Fibroblast of skin of abdomen (primary cell): ENCODE measurements at places on chromosomes 5 and 9.
A peak's percentile ranks its signal among the peaks of the same experiment; 100 is the strongest.

DNA sequence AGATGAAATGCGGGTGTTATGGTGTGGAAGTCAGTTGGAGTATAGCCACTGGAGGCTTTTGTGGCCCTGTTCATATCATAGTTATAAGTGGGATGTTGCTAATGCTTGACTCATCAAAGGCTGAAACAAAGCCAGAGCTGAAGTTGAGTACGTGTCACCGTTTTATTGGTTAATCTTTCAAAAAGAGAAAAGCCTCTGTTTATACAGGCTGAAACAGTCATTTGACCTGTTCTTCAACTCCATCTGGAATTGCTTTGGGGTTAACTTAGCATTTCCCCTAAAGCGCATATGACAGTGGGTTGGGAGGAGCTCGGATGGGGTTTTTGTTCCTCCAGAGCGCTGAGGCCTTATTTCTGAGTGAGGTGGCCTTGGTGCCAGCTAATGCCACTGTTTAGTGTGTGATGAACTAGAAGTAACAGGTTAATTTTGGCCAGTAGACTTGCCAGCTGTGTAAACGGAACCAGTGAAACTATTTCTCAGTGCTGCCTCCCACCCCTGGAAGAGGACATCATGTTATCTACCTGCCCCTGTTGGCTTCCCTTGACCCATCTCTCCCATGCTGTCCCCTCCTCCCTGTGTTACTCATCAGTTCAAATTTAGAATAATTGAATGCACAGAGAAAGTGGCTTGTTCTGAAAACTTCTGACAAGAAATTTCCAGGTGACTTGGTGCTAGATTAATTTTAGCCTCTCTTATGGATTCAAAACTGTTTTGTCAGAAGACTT, 34.2 kb downstream of the MTAP start:
- peak; percentile 98 for DNase-seq

GRCh38 chr9:90607701-90608516, 34.7 kb downstream of the DIRAS2 start:
- DNase-seq = no peak

GRCh38 chr5:124697501-124697900, 48.9 kb downstream of the ZNF608 start:
- peak; percentile 22 for DNase-seq

- no peak for DNase-seq
Observed at GRCh38 chr9:115039516-115040120, 78.3 kb downstream of the TNC start.

- DNase-seq = no peak
Observed at GRCh38 chr5:8474569-8474930, 605.6 kb downstream of the MTRR start.

GRCh38 chr5:179164331-179165311, 104.4 kb downstream of the ZNF354C start:
- no peak for DNase-seq

- DNase-seq = no peak
Observed at GRCh38 chr5:56493766-56494165, 260.6 kb upstream of the ANKRD55 start.

DNA sequence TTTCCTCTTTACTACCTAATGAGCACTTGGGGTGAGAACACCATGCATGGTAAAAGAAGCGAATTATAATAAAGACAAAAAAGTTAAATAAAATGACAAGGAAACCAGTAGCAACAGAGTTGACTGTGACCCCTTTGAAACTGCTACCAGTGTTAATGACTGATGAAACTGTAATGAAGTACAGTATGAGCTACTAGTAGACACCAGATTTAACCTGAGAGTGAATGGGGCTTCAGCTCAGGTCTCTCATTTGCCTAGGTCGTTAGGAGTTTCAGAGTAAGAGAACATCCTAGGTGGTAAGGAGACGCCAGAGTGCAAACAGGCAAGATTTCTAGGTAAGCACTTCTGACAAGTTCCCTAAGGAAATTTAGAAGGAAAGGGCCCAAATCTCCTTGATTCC, 346.4 kb downstream of the BNC2 start:
- no peak for DNase-seq

- no peak for DNase-seq
Observed at GRCh38 chr5:151483647-151484046, 36.2 kb downstream of the SLC36A1 start.

DNA sequence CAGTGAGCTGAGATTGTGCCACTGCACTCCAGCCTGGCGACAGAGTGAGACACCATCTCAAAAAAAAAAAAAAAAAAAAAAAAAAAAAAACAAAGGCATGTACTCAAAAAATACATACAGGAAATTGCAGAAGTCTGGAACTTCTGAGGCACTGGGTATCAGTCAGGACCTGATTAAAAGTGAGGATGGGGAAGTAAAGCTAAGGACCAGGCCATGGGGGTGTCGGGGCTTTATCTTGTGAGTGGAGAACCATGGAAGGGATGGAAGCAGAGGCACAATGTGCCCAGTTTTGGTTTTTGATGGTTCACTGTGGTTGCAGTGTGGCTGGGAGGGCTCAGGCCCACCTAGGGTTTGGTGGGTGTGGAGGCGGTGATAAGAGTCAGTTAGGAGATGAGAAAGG, 212.7 kb upstream of the PIK3R1 start:
- no peak for DNase-seq

GRCh38 chr5:168334695-168335094, 43.2 kb downstream of the WWC1 start:
- DNase-seq = peak; percentile 83

DNA sequence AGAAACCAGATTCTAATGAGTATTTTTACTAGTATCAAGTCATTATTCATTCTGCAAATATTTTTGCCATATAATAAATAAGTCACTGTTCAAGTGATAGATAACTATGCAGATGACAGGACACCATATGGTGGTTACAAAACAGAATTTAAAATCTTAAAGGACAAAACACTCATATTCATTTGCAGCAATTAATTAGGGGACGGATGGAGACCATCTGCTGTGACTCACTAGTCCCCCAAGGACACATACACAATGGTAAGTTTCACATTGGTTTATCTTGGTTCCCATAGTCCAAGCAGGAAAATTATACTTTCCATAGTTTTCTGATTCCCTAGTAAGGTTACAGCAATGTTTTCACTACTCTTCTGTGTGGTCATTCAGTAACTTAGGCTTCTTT, 28.4 kb upstream of the SPATA31C2 start:
- no peak for DNase-seq

DNA sequence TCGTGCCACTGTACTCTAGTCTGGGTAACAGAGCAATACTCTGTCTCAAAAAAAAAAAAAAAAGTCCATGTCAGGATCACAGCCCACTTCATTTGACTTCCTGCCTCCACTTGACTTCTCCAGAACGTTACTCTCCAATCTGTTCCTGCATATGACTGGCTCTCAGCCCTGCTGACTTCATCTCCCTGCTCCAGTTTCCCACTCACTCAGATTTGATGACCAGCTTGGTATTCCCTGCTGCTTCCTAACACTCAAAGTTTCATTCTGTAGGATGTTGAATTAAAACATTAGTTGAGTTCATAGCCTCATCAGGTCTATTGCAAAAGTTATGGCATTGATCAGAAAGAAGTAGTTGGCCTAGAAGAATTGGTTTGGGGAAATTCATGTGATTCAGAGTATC, 52.3 kb downstream of the UGCG start:
- no peak for DNase-seq

DNA sequence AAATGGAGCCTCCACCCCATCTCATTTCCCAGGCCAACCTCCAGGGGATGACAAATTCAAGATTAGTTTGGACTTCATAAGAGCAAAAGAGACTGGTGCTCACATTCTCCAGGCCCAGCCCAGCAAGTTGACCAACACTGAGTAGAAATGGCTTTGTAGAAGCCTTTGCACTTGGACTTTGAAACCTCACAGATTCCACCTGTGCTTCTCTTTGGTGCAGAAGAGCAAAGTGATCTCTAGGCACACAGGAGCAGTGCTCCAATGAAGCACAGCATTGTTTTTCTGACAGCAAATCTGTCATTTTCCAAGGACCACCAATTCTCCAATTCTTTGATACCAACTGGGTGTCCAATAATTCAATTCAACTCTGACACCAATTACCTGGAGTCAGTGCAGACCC, 17.1 kb upstream of the RNF145 start:
- DNase-seq = no peak

DNA sequence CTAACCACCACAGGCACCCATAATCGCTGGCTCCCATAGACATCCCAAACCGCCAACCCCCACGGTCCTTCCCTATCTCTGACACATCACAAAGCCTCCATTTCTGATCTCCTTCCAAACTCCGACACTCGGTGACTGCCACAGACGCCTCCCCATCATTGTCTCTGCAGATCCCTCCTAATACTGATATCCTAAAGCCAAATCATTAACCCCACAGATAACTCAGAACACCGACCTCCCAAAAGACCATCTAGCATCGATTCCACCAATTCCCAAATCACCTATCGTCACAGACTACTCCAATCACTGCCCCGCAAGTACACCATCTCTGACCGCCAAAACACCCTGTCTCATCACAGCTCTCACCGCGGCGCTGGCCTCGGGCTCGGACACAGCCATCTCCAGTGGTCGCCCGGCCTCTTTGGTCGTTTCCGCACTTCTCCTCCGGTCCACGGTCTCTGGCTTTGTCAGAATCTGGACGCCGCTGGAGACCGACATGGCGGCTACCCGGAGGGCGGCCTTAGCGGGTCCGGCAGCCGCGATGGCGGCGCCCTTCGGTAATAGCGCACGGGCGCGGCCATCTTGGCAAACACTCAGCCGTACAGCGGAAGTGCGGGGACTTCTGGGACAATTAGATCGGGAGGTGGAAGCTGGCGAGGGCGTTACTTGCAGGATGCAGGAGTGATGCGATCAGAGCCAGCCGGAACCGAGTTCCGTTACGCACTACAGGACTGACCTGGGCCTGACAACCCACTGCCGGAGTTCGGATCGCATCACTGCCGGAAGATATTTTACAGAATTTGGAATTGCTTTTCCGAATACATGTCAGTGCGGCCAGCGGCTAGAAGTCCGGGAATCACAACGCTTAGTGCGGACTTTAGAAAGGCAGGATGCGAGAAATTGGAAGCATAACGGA, at the start of gene ZFP37:
Gene ZFP37 (minus strand): TSS at position 534 of the 916 bp plus-strand sequence. CDS start 36 bp downstream, at position 498.
- peak; percentile 95 for DNase-seq

DNA sequence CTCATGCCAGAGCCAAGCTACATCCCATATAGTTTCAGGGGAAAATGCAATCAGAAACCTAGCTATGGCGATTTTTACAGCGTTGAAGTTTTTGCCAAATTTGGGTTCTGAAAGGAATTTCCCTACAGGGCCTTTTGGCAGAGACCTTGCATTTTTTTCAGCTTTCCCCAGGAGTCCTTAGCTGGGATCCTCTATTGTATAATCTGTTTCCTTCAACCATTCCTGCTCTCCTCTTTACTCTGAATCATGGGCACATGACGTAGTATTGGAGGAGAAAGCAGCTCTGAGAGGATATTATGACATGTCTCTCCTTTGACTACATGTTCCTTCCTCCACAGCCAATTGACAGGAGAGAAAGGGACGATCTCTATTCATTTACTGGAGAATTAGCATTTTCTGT, 118.5 kb upstream of the ERCC6L2 start:
- DNase-seq = peak; percentile 77

DNA sequence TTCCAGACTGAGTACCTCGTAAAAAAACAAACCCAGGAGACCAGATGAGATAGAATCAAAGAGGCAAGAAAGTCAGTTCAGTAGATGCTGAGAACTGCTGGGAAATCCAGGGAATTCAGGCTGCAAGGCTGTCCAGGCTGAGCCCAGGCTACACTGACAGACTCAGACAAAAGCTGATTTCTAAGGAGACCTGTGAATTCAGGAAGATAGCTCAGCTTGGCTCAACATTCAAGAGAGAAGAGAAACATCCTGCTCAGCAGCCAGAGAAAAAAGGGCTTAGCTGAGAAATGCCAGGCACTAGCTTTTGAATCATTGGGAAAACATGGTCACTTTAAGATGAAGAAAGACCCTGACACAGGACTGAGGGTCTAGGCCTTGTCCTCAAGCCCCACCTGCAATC, 118.2 kb upstream of the SLC44A1 start:
- no peak for DNase-seq

GRCh38 chr9:127291246-127291778, 26.7 kb downstream of the GARNL3 start:
- DNase-seq = no peak

DNA sequence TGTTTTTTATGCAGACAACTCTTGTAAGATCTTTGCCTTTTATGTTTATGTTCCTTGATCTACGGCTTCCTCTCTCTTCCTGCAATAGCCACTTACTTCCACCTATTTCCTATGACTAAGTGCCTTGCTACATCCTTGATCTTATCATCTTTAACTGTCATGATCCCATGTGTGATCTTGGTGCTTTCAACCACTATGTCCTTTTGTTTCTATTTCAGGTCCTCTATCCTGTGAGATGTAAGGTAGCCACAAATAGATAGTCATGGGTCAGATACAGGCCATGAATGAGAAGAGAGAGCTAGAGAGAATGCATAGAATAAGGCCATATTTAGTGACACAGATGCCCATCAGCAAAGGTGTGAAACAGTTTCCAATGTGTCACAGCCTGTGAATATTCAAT, 243.6 kb upstream of the HAPLN1 start:
- no peak for DNase-seq

DNA sequence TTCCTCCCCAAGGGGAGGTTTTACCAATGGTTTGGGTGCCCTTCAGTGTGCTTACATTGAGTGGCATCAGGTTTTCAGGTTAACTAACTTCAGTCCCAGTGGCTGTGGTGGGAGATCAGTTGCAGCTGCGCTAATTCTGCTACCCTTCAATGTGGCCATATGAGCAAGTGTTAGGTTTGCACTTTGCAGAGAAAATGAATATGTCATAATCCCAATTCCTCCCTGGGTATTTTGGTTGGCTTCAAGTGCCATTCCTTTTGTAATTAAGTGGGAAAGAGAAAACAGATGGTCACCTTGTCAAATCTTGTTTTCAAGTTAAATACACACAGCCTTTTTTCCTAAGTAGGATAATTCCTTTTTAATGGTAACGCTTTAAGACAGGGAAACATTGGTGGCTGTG, 236.2 kb downstream of the TLE4 start:
- DNase-seq = no peak
